ENCODE measurements at places on chromosomes 12 and 14. TPM values are rescaled to one million over a fixed set of nuclear protein-coding genes. Genes with fewer than 3 reads are reported as not detected.

DNA sequence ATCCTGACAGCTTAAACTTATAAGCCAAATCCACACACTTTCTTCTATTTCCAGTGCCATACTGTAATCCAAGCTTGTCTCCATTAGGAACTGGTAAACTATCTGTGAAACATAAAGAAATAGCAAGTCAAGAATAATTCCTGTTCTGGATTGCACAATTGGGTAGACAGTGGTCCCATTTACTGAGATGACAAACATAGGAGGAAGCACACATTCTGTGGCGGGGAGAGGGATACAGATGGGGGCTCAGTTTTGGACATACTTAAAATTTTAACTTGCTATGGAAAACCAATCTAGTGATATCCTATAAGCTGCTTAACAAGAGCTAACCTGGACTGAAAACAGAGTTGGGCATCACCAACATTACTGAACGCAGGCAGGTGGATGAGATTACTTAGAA is 16.3 kb downstream of the MAP4K5 start:
- no peak for DNase-seq

Gene ETFBKMT
- 0.84 TPM for polyA plus RNA-seq

DNA sequence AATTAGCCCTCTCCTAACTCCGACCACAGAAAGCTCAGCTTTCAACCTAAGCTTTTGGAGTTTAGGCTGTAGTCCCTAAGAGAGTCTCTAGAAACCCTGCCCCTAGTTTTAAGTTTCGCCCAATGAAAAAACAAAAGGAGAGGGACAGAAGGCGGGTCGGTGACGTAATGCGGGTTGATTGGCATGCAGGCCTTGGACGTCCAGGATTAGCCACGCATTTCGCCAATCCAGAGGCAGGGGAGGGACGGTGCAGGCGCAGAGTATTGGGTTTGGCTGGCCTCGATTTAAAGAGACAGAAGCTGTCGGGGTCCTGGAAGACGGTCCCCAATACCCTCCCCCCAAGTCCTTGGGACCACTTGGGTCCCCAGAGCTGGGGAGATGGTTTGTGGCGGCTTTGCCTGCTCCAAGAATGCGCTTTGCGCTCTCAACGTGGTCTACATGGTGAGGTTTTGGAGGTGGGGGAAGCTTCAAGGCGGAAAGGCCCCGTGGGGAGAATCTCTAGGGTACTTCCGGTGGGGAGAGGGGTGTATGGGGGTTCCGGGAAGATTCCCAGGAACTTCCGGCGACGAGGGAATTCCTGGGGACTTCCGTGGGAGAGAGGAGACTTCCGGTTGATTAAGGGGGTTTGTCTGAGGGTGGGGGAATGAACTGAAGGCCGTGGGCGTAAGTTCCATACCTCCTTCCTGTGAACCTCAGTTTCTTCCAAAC is at the start of gene TSPAN31:
TSPAN31 (plus strand) TSS at position 263 of the 708 bp plus-strand sequence; CDS start at position 379, 116 bp downstream.
- DNase-seq, result peak; percentile 92

GRCh38 chr14:76771437-76771980 is 10.2 kb downstream of the VASH1 start:
- DNase-seq, result no peak

DNA sequence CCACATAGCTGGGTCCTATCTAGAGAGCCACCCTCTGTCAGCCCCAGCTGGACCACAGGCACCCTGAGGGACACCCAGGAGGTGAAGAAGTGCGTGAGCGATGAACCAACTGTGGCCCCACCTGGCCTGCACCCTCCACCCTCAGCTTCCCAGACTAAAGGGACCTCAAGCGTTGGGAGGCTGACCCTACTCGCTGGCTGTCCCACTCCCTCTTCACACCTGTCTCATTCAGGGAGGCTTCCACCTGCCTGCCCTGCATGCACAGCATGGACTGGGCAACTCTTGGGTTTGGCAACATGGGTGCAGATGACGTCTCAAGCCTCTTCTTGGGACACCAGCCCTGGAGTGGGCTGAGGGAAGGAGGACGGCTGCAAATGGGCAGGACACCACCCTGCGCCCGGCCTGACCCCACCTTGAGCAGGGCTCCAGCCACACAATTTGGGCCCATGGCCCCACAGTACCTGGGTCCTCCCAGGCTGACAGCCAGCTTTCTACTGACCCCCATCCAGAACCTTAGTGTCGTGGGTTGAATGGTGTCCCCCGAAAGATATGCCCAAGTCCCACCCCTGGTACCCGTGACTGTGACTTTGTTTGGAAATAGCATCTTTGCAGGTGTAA is 2.1 kb downstream of the TMEM179 start:
- no peak for DNase-seq

GRCh38 chr14:76710056-76711010 is 50.9 kb upstream of the VASH1 start:
- no peak for DNase-seq

GRCh38 chr12:56241424-56242303 is 11.8 kb downstream of the SLC39A5 start:
- DNase-seq, result no peak

Gene REP15
- not detected for polyA plus RNA-seq

GRCh38 chr14:65016471-65016870 is 29.8 kb downstream of the FNTB start:
- no peak for DNase-seq

DNA sequence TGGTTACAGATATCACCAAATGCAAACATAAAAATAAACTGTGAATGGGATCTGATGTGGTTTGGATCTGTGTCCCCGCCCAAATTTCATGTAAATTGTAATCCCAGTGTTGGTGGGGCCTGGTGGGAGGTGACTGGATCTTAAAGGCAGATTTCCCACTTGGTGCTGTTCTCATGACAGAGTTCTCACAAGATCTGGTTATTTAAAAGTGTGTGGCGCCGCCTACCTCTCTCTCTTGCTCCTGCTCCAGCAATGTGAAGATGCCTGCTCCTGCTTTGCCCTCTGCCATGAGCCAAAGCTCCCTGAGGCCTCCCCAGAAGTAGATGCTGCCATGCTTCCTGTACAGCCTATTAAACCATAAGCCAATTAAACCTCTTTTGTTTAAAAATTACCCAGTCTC is 47.8 kb downstream of the SLC25A21 start:
- DNase-seq, result no peak

Gene KRT83
- not detected for polyA plus RNA-seq

Gene ANAPC7
- polyA plus RNA-seq, result 59.9 TPM

DNA sequence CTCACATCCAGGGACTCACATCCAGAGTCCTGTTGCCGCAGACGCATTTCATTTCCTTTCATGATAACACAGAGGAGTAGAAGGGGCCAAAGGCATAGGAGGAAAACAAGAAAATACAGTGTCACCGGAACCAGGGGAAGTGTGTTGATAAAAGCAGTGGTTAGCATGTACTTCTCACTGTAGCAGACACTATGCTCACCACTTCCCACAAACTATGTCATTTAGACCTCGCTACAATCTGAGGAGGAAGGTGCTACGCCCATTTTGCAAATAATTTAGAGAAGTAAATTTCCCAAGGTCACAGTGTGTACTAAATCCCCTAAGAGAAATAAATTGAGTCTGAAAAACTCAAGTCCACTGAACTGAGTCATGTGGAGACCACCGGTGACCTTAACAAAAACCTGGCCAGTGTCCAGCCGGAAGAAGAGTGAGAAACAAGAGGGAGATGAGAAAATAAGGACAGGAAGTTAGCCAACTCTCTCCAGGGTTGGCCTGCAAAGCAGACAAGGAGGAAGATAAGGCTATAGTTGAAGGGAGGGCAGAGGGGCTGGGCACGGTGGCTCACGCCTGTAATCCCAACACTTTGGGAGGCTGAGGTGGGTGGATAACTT is 25.8 kb upstream of the TMCC3 start:
- peak; percentile 65 for DNase-seq

Gene RFX4
- polyA plus RNA-seq, result not detected

- DNase-seq, result no peak
Observed at GRCh38 chr14:68634332-68634731, 158.5 kb downstream of the ZFP36L1 start.

Gene RIC8B
- polyA plus RNA-seq, result 5.8 TPM

GRCh38 chr12:104749545-104749944 is 208.5 kb downstream of the SLC41A2 start:
- DNase-seq, result no peak

Gene AGAP2
- polyA plus RNA-seq, result 2.8 TPM

- no peak for DNase-seq
Observed at GRCh38 chr12:4147031-4147481, 126.5 kb upstream of the CCND2 start.

Gene ART4
- polyA plus RNA-seq, result not detected

- DNase-seq, result peak; percentile 75
Observed at GRCh38 chr14:101876555-101876938, 87.8 kb upstream of the DYNC1H1 start.

DNA sequence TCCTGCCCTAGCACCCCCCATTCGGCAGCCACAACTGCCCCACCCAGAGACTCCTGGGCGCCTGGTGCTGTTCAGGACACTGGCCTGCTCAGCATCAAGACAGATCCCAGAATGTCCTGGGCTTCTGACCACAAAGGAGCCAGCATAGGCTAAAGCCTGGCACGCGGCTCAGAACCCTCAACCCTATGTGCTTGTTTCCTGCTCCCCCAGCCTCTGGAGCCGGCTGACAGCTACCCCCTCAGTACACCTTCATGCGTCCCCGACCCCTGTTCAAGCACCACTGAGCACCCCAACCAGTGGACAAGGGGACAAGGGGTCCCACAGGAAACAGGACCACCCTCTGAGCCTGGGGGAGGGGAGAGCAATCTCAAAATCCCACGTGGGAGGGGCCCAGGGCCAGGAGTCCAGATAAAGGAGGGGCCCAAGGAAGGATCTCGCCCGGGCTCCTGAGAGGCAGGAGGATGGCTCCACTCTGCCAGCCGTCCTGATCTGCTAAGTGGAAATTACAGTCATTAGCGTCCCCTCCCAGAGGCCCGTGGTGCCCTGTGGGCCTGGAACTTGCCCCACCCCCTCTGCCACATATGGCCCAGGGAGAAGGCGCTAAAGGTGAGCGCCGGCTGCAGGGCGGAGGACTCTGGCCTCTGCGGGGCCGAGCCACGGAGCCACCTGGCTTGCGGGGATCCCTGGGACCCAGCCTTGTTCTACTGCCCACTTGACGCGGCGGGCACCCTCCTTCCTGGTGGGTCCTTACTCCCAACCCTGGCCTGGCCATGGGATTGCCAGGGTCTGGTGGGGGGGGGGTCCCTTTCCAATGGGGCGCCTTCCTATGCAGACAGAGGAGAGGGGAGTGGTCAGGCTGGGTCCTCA is 27.2 kb upstream of the GPR132 start:
- DNase-seq, result no peak

Data from GM12878 (cell line).